ENCODE measurements at places on chromosomes 5 and 9.

GRCh38 chr5:61466017-61466416 lies 134.0 kb downstream of the ZSWIM6 start:
- DNase-seq: no peak

DNA sequence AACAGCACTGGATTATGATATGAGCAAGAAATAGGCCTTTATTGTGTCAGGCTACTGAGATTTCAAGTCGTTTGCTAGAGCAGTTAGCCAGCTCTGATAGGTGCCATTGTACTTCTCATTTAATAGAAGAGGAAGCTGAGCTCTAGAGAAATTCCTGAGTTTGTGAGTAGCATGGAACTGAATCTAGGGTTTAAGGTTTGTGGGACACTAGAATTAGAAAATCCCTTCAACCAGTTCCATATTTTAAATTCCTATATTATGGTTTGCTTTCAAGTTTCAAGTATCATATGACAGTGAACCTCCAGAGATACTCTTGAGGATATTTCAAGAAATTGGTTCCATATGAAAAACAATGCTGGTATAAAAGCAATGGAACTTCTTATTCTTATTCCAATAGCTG lies 87.6 kb downstream of the ANKRD55 start:
- DNase-seq: no peak

- DNase-seq: no peak
Measured at GRCh38 chr9:124594673-124595072, 87.5 kb upstream of the NR5A1 start.

- no peak for DNase-seq
Measured at GRCh38 chr9:122096620-122097415, 3.7 kb upstream of the TTLL11 start.

DNA sequence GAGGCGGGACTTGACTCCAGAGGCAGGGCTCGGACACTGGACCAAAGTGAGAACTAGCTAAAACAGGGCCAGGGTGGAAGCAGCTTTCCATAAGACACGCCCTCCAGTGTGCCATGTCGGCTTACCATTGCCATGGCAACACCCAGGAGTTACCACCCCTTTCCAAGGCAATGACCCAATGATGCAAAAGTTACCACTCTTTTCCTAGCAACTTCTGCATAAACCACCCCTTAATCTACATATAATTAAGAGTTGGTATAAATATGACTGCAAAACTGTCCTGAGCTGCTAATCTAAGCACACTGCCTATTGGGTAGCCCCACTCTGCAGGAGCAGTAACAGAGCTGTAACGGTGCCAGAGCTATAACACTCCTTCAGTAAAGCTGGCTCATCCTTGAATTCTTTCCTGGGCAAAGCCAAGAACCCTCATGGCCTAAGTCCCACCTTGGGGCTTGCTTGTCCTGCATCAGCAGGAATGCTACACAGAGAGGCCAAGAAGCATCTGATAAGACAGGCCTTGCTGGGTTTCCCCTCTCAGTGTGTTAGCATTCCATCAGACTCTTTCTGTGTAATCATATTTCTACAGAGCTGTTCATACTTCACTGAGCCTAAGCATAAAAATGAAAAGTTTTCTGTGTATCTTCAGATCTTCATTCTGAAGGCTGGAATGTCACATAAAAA lies 262.7 kb upstream of the KLF9 start:
- no peak for DNase-seq

- DNase-seq: no peak
Measured at GRCh38 chr5:108064302-108064701, 317.6 kb downstream of the FBXL17 start.

- no peak for DNase-seq
Measured at GRCh38 chr5:142902186-142902965, 132.2 kb downstream of the ARHGAP26 start.

- no peak for DNase-seq
Measured at GRCh38 chr9:127181315-127181580, 58.8 kb upstream of the ANGPTL2 start.

- peak; percentile 27 for DNase-seq
Measured at GRCh38 chr9:97475059-97475458, 26.4 kb upstream of the TMOD1 start.

DNA sequence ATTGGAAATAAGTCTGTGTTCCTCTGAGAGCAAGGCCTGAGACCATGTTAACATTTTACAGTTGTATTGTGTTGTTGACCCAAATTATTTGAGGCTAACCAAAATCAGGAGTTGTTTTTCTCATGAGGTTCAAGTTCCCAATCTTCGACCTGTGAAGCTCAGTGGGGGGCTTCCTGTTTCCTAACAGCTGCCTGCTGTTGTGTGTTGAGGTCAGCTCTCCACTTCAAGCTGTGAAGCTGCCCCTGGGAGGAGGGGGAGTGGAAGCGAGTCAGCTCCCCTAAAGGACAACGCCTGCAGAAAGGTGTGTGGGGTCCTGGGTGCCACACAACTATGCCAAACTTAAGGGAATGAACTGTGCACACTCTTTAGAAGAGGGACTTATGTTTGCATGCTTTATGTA lies 295.5 kb downstream of the IRX1 start:
- no peak for DNase-seq

DNA sequence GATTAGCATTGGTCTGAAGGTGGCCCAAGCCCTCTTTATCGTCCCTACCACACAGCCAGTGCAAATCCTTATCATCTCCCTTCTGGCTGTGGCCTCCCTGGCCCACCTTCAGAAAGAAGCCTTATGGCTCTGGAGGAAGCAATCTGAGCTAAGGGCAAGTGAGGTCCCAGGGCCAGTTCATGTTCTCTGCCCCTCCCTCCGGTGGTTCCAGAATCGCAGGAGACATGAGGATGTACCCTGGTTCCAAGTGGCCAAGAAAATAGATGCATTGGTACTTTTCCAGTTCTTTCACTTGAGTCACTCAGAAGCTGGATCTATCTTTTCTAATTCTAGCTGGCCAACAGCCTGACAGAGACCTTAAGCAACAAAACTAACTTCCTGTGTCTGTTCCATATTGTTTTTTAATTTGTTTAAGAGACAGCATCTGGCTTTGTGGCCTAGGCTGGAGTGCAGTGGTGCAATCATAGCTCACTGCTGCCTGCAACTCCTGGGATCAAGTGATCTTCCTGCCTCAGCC lies 60.7 kb downstream of the LHFPL2 start:
- no peak for DNase-seq

GRCh38 chr5:66223637-66224036 lies 79.5 kb downstream of the SREK1 start:
- no peak for DNase-seq

DNA sequence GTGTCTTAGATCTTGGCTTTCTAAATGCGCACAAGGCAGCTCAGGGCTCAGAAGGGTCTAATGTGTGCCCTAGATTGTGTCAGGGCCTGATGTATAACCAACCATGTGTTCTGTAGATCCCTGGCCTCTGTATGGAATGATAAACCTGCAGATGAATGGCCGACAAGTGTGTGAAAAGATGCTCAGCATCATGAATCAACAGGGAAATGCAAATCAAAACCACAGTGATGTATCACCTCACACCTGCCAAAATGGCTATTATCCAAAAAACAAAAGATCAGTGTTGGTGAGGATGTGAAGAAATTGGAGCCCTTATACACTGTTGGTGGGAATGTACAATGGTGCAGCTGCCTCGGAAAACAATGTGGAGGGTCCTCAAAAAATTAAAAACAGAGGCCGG lies 489.8 kb downstream of the SEMA5A start:
- DNase-seq: no peak

GRCh38 chr9:71763832-71764231 lies 4.5 kb downstream of the CEMIP2 start:
- no peak for DNase-seq

DNA sequence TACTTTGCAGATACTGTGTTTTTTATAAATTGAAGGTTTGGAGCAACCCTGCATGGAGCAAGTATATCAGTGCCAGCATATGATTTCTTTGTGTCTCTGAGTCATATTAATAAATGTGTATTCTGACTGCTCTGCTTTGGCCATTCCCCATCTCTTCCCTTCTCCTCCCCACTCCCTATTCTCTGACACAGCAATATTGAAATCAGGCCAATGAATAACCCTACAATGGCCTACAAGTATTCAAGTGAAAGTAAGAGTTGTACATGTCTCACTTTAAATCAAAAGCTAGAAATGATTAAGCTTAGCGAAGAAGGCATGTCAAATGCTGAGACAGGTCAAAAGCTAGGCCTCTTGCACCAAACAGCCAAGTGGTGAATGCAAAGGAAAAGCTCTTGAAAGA lies 82.2 kb upstream of the TLX3 start:
- no peak for DNase-seq

DNA sequence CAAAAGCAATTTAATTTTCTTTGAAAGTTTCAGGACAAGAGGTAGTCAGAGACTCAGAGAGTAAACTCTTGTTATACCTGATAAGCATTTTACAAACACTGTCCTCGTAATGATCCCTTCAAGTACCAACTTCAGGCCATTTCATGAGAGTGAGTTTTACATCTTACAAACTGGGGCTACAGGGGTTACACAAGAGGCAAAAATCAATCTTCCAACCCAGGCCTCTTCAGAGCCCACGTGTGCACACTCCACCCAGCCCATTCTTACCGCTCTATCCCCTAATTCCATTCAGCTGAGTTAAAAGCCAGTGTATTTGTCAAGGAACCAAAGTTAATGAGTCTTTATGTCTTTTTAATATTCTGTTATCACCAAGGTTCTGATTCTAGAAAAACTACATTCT lies 46.5 kb downstream of the PSMB7 start:
- no peak for DNase-seq

DNA sequence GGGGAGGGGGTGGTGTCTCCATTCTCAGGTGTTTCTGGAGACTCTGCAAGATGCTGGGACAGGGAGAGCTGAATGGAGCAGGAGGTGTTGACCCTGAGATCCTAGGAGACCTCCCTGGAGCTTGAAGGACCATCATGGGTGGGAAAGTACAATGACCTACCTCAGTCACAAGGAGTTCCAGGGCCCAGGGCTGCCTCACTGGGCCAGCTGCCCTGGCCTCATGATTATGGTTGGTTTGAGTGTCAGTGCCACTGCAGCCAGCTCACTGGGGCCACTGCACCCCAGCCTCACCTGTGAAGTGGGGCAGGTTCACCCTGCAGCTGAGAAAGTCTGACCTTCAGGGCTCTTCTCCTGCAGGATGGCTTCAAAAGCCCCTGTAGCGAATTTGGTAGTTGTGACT lies 372.5 kb downstream of the IRX2 start:
- no peak for DNase-seq

DNA sequence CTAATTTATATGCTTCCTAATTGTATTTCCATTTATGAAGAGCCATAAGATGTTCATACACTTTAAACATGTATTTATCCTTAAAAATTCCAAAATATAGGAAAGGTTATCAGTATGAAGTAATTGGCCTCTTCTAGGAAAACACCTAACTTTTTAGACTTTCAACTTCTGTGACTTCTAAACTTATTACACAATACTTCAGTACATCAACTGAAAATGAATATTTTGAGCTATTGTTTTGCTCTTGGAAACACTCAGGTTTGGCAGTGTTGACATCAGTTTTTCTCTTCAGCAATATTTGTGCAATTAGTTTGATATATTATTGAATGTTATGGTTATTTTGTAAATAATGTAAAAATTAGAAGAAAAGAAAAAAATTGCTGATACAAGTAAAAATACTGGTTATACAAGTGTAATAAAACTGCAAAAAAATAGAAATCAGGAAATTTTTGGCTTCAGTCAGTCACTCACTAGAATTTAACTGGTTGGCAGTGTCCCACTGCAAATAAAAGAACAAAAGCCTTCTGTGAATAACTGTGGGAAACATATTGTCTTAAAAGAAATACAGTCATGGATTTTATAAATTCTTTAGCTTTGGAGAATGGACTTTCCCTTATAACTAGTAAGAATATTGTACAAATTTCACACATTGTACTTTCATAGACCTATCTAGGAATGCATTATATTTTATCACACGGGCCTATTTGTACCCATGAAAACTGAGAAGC lies 635.9 kb downstream of the TLE1 start:
- no peak for DNase-seq

- DNase-seq: no peak
Measured at GRCh38 chr5:4984461-4984860, 155.7 kb upstream of the ADAMTS16 start.

DNA sequence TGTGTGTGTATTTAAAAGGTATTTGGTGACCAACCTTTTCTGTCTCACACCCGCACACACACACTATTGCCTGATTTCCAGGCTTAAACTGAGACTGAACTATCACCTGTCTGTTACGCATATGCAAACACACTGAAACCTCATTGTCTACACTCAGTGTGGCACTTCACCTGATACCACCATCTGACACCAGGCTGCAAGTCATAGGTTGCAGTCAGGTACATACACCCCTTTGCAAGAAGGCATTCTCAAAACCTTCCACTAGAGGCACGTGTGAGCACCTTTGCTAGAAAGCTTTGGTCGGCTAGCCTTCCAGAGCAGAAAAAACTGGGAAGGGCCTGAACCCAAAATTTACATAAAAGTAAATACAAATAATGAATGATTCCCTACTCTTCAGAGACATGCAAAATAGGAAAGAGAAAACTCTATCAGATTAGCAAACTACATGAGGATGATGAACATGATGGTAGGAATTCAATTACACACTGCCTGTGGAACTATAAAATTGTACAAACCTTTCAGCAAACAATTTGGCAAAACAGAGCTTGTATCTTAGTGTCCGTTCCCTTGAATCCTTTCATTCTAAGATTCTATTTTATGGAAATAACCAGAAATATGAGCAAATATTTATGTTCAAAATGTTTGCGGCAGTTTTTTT lies 5.9 kb upstream of the FOXD1 start:
- DNase-seq: no peak

DNA sequence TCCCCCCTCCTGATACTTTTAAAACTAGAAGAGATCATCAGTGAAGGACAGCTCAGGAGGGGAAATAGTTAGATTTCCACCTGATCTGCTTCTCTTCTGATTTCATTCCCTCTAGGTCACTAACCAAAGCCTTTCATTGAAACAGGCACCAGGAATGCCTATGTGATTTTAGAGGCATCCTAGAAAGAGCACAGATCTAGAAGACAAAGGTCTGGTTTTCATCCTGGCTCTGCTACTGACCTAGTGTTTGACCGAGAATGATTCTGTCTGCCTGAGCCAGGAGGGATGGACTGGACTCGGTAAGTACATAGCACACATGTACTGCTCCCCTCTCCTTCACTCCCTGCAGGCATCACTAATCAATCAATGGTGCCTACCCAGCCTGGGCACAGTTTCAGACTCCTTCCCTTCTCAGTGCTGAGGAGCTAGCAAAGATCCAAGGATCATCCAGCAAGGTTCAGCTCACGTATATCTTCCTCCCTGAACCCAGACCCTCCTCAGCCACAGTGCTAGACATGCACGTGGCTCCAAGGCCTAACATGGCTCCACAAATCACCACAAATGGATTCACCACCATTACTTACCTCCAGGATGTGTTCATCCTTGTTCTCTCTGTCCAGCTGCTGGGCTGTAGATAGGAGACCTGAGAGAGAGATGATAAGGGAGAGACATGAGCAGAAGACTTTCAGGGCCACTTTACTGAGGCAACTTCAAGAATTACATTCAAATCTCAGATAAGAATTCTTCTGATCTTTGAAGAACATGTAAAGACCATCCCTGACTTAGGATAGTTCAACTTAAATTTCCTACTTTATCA lies 35.2 kb downstream of the FAT2 start:
- no peak for DNase-seq

- DNase-seq: no peak
Measured at GRCh38 chr5:1967736-1968135, 85.0 kb upstream of the IRX4 start.

DNA sequence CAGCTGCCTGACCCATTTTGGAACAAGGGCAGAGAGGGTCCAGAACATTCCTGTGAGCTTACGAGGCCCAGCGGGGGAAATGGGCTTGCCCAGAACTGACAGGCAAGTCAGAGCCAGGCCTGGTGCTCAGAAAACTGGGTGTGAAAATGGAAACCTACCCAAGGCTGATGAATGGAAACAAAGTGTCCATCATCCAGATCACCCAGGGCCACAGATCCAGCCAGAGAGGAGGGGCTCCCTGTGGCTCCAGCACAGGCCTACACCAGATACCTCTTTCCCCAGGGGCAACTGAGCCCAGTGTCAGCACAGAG lies 3.1 kb downstream of the CLTB start:
- no peak for DNase-seq
